T-helper 1 cell (primary cell): ENCODE measurements at places on chromosomes 16 and 17.

DNA sequence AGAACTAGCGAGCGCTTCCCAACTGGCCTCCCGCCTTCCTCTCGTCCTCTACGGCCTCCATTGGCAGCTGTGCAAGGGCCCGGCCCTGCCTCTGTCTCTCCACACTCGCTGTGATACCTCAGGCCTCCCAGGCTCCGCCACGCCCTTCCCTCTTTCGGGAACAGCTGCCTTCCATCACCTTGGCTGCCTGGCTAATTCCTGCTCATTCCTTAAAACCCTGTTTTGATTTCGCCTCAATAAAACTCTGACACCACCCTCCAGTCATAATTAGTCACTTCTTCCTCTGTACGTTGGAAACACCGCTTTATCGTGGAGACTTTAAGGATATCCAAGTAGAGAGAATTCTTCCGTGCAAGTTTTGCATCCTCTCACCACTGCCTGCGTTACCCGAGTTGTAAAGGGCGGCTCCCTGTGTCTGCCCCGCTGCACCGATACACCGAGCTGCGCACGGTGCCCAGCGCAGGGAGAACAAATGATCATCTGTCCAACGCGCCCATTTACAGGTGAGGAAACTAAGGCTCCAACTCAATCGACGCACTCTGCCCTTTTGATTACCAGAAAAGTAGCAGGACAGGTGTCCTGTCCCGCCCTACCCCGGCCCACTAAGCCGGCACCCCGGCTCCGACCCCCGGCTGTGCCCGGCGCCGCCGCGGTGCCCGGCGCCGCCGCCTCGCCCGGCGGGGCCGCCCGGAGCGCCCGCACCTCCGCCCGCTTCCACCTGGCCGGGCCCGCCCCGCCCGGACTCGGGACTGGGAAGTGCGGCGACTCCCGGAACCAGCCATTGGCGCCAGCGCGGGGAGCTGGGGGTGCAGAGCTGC lies 139.7 kb downstream of the SEC14L1 start:
- no peak for DNase-seq

DNA sequence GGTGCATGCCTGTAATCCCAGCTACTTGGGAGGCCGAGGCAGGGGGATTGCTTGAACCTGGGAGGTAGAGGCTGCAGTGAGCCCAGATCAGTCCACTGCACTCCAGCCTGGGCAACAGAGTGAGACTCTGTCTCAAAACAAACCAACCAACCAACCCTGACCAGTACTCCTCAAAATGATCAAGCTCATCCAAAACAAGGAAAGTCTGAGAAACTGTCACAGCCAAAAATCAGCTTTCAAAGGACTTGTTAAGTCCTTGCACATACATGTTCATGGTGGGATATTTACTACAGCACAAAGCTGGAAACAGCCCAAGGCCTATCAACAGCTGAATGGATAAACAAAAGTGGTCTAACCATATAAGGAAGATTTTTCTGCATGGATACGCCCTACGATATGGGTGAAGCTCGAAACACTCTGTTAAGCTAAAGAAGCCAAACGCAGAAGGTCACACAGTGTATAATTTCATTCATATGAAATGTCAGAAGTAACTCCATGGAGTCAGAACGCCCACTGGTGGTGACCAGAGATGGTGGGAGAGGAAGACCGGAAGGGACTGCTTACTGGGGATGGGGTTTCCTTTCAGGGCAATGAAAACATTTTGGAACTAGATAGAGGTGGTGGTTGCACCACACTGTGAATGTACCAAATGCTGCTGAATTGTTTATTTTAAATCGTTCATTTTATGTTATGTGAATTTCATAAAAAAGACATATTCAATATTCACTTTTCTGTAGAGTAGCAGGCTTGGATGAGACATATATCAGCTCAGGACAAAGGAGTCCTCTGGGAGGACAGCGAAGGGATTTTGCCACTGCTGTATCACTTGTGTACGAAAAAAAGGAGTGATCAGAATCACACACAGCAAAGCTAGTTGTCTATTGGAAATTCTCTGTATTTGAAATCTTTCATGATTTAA lies 17.7 kb downstream of the CCL17 start:
- no peak for DNase-seq

GRCh38 chr16:84703681-84704080 lies 3.9 kb downstream of the USP10 start:
- DNase-seq = no peak

- DNase-seq = no peak
These were observed 9.9 kb downstream of the CRYM start for GRCh38 chr16:21268236-21268635.

DNA sequence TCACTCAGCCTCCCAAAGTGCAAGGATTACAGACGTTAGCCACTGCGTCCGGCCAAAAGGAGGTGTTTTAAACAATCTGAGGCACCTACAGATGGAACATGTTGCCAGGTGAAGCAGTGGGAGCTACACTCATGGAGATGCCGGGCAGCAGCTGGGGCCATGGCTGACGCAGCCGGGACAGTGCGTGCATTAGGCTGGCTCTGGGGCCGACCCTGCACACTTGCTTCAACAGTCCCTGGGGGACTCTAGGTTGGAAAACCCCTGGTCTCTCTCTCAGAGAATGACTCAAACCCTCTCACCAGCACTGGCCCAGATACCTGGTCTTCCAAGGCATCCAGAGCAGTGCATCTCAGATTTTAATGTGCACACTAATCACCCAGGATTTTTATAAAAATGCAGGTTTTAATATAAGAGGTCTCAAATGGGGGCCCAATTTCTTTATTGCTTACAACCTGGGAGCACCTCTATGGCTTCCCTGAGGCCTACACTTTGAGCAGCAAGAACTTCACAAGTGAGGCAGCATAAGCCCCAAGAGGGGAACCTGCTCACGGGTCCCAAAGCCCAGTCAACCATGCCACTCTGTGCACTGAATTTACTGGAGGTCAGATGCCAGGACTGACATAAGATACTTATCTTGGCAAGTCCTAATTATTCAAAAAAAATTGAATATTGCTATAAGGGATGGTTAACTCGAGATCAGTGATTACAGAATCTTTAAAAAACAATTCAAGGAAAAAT lies 70.8 kb upstream of the TRAP1 start:
- no peak for DNase-seq

GRCh38 chr17:71760062-71760720 lies 360.6 kb upstream of the SOX9 start:
- DNase-seq = no peak

GRCh38 chr17:62888148-62888547 lies 77.9 kb upstream of the TANC2 start:
- DNase-seq = no peak

GRCh38 chr17:65037157-65037556 lies 19.4 kb downstream of the GNA13 start:
- DNase-seq = no peak

- no peak for DNase-seq
These were observed 341.8 kb downstream of the WWOX start for GRCh38 chr16:78441298-78441697.

DNA sequence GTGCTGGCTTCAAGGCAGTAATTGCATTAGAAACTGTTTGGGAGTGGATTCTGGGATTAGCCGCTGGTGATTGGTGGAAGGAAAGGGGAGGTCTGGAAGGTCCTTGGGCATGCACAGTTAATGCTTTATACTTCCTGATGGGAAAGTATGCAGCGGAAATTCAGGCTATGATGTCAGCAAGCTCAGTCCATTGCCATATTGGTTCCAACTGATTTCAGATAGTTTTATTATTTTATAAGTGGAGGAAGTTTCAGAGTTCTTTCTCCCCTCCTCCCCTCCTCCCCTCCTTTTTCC lies 8.1 kb upstream of the CMTR2 start:
- no peak for DNase-seq

DNA sequence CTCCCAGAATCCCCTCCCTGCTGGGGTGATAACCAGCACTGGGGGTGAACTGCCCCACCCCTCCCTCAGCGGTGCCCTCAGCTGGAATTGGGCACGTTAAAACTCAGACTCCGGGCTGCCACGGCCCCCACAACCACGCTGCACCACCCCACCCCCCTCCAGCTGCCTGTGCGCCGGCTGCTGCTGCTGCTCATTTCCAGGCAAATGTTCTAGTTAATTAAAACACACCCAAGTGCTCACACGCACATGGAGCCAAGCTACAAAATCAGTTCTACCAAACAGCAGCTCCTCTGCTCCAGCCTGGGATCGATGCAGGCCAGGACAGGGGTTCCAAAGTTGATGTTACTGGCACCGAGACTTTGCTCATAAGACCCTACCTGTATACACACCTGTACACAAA lies 180.5 kb downstream of the ZNF423 start:
- DNase-seq = no peak

DNA sequence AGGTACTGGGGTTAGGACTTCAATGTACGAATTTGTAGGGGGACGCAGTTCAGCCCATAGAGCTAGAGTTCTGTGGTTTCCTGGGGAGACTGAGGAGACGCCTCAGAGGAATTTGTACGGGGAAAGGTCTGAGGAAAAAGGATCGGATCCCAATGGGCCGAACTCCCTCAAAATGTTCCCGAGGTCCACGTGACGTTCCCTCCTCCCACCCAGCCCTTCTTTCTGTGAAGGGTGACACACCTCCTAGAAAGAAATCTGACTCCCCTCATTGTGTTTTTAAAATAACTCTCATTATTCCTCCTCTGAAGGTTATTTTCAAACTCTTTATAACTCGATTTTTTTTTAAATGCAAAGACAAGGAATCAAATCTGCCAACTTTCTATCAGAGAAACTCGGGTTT lies 8.6 kb downstream of the RGS9 start:
- no peak for DNase-seq

DNA sequence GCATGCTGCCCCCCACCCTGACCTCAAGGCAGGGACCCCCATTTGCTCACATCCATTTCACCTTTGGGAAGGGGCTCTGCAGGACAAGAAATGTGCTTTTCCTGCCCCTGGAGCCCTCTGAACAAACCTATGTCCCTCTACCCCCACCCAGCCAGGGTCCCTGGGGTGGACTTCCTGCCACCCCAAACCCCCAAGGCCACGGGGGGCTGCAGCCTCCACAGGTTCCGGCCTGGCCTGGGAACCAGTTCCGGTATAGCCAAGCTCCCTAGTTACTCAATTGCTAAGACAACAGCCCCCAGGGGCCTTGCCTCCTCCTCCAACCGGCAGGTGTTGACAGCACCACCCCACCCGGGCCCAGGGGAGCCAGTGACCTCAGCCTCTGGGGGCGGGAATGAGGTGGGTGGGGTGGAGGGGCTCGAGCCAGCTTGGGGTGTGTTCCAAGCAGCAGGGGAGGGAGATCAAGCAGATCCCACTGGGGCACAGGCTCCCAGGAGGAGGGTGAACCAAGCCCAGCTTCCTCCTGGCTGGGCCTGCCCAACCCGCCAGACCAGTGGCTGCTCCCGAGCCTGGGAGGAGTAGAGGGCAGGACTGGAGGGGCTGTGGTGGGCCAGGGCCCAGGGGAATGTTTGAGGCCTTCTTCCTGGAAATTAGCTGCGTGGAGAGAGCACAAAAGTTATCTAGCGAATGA lies 6.6 kb downstream of the PNMT start:
- no peak for DNase-seq

DNA sequence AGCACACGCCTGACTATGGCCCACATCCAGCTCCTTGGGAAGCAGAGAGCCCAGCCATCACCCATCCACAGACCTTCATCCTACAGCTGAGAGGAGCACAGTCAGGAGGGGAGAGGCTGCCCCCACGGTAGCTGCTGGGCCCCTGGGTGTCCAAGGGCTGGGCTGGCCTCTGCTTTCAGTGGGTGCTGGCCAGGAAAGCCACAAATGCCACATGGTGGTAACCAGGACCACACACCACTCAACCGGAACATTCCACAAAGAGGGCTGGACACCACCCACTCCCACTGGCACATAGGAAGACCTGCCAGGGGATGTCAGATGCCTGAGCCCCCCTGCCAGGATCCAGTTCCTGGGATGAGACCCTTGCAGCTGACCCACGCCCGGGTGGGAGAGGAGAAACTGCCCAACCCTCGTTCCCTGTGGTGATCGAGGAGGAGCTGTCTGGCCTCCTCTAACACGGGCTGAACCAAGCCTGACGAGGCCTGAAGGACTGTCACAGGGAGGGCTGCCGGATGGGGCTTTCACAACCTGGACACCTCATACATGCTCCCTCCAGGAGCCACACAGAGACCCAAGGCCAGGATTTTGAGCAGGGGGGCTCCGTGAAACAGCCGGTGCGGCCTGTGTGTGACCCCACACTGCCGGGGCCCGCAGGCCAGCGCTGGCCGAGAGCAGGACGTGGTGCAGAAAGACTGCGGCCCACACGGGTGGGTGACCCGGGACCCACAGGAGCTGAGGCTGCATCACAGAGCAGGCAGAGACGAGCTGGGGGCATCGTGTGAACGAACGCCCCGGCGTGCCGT lies 30.7 kb downstream of the PIEZO1 start:
- DNase-seq = no peak

DNA sequence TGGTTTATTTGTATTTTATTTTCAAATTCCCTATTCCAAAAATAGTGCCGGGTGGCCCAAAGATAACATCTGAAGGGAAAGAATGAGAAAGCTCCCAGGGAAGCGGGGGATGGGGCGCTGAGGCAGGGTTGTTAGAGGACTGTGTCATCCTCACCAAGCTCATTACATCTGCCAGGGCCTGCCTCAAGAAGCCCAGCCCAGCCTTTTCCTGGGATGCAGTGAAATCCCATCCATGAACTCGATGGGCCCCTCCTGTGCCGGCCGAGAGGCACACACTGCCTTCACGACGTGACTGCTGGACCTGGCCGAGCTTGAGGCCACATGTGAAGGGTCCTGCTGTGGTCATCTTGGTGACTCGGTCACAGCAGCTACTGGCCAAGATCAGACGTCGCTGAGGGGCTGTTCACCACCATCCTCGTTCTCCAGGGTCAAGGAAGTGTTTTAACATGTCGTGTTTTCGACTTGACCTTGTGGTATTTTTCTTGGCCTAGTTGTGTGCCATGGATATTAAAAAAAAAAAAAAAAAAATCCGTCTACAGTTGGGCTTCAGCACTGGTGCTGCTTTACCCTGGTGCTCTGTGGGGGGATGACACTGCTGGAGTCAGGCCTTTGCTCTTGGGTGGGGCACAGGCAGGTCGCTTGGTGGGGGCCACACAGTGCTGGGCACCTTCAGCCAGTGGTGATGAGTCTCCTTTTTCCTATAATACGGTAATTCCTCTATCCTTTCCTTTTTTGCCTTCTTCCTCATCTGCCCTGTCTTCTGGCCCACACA lies 4.9 kb downstream of the TIMM22 start:
- DNase-seq = no peak

DNA sequence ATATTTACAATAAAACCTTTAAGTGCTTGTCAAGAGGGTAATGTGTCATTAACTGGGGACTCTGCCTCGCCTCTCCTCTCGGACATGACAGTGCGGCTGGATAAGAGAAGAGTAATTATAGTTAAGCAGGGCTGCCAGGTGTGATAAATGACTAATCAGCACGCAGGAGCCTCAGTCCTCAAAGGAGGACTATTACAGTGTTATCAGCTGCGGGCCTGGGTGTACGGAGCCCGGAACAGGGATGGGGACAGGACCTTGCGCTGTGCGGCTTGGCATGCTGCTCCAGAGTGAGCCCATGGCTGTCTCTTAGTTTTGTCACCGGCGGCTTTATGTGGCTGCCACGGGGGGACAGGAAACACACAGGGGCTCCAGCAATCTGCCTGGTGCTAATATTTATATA lies 607.2 kb downstream of the MAF start:
- no peak for DNase-seq

GRCh38 chr17:497241-498034 lies 144.8 kb upstream of the RPH3AL start:
- DNase-seq = no peak
